ENCODE measurements at places on chromosomes 5 and 9.

DNA sequence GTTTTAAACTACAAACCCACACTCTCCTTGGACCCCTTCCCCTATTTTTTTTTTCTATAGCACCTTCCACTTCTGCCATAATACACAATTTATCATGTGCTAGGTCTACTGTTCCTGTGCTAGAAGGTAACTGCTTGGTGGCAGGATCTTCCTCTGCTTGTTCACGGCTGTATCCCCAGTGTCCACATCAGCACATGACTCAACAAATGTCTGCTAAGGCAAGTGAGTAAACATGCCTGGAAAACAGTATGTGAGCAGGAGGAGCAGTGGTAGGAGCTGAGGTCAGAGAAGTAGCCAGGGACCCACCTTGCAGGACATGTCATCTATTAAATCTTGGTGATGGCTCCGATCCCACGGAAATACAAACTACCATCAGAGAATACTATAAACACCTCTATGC is 79.4 kb downstream of the AUH start:
- no peak for DNase-seq

GRCh38 chr9:75845806-75846205 is 44.7 kb upstream of the PCSK5 start:
- DNase-seq: no peak

DNA sequence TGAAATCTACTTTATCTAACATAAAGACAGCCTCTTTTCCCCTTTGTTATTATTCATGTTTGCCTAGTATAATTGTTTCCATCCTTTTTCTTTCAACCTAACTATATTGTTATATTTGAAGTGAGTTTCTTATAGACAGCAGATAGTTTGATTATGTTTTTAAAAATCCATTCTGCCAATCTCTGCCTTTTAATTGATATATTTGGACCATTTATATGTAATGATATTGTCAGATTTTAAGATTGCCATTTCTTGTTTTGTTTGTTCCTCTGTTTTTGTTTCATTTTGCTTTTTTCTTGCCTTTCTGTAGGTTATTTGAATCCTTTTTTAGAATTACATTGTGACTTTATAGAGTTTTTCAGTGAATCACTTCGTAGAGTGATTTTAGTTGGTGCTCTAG is 74.8 kb upstream of the TMEM171 start:
- no peak for DNase-seq

- no peak for DNase-seq
Observed at GRCh38 chr5:143552680-143553079, 149.2 kb upstream of the NR3C1 start.
